ENCODE measurements at places on chromosomes 16 and 17. TPM values are rescaled to one million over a fixed set of nuclear protein-coding genes. Genes with fewer than 3 reads are reported as not detected.

GRCh38 chr17:45305530-45306087, 11.2 kb downstream of the MAP3K14 start:
- H3K27ac ChIP-seq, result no peak overlapping the region
- H3K27me3 ChIP-seq, result no peaks in the 10 kb centered on the region
- no peak overlapping the region for H3K4me3 ChIP-seq
- H3K4me1 ChIP-seq, result no peaks in the 10 kb centered on the region
- no peak for DNase-seq

GRCh38 chr17:77679589-77679988, 278.9 kb upstream of the TNRC6C start:
- no peaks in the 10 kb centered on the region for H3K27me3 ChIP-seq
- no peak for DNase-seq
- no peaks in the 10 kb centered on the region for H3K36me3 ChIP-seq
- H3K4me3 ChIP-seq, result no peak overlapping the region
- H3K27ac ChIP-seq, result no peak overlapping the region

The TNP2 gene
- not detected for polyA plus RNA-seq

The XAF1 gene
- not detected for polyA plus RNA-seq

- H3K4me3 ChIP-seq, result no peak overlapping the region
- no peak overlapping the region for H3K27ac ChIP-seq
- H3K4me1 ChIP-seq, result peaks cover 13% of the 10 kb centered on the region
- H3K36me3 ChIP-seq, result no peaks in the 10 kb centered on the region
These were observed 39.3 kb downstream of the ENGASE start for GRCh38 chr17:79113699-79114457.

DNA sequence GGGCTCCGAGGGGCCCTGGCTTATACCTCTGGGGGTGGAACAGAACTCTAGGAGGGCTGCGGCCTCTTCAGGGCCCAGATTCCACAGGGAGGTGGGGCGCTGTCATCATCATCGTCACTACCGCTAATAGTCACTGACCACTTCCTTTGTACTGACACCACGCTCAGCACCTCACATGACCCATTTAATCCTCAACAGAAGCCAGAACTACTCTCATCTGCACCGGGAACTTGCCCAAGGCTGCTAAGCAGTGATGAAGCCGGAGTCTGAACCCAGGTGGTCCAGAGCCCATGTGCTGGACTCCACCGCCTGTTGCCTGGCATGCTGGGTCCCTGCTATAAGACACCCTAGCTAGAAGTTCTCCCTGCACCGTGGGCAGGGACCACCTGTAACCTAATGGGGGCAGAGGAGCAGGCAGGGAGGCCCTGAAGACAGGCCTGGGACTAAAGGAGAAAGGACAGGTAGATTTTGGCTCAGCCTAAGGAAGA, 12.0 kb downstream of the UNC13D start:
- H3K36me3 ChIP-seq, result no peaks in the 10 kb centered on the region
- no peak overlapping the region for H3K4me3 ChIP-seq
- H3K27ac ChIP-seq, result peak overlapping the region; percentile 73
- peaks cover 25% of the 10 kb centered on the region for H3K4me1 ChIP-seq

- H3K36me3 ChIP-seq, result peaks cover 36% of the 10 kb centered on the region
- no peak for DNase-seq
- no peaks in the 10 kb centered on the region for H3K27me3 ChIP-seq
- no peak overlapping the region for H3K4me3 ChIP-seq
- H3K27ac ChIP-seq, result no peak overlapping the region
These were observed 46.1 kb downstream of the CHCT1 start for GRCh38 chr17:60468371-60468770.

- DNase-seq, result no peak
- H3K36me3 ChIP-seq, result no peaks in the 10 kb centered on the region
- no peak overlapping the region for H3K4me3 ChIP-seq
- H3K27ac ChIP-seq, result no peak overlapping the region
These were observed 195.2 kb downstream of the IRX5 start for GRCh38 chr16:55125818-55126385.

GRCh38 chr17:45145035-45145389, 3.3 kb upstream of the HEXIM1 start:
- no peak overlapping the region for H3K27ac ChIP-seq
- no peaks in the 10 kb centered on the region for H3K27me3 ChIP-seq
- H3K36me3 ChIP-seq, result no peaks in the 10 kb centered on the region
- DNase-seq, result no peak

DNA sequence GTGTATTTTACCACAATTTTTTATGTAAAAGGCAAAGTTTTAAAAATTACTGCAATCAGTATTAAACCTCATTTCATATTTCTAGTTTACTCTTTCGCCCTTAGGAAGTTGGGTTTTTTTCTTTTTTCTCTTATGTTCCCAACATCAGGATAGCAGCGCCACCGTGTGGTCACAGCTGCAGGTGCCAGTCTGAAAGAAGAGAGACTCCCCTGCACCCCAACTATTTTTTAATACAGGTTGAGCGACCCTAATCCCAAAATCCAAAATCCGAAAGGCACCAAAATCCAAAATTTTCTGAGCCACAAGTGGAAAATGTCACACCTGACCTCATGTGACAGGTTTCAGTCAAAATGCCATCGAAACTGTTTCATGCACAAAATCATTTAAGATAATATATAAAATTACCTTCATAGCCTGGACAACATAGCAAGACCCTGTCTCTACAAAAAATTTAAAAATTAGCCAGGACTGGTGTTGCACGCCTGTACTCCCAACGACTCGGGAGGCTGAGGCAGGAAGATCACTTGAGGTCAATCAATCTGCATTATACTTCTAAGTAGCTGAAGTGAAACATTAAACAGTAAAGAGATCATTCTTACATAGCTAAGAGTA, 21.8 kb upstream of the ASGR2 start:
- no peak overlapping the region for H3K27ac ChIP-seq
- H3K4me3 ChIP-seq, result peak overlapping the region; percentile 10
- no peaks in the 10 kb centered on the region for H3K4me1 ChIP-seq

DNA sequence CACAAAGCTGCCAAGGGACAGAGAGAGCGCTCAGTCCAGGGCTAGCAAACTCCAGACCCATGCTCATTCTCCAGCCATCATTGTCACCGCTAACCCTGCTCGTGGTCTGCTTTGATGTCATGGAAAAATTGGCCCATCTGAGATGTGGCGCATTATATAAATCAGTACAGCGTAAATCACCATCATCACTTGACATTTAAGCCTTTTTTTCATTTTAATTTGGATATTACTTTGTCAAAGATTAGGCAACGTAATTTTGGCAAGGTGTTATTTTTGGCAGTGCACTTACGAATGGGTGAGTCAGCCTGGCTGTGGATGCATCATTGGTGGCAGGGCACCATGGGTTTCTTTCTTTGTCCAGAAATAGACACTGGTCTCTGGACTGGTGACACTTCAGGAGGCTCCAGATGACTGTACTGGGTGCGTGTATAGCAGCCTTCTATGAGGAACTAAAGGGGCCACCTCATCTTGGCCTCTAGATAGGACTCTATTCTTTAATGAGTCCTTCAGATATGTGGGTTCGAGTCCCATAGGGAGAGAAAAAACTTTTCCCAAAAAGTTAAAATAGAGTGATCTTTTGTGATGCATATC, 166.3 kb downstream of the MSI2 start:
- peaks cover 10% of the 10 kb centered on the region for H3K4me1 ChIP-seq
- no peak overlapping the region for H3K27ac ChIP-seq
- H3K27me3 ChIP-seq, result no peaks in the 10 kb centered on the region
- no peak for DNase-seq

DNA sequence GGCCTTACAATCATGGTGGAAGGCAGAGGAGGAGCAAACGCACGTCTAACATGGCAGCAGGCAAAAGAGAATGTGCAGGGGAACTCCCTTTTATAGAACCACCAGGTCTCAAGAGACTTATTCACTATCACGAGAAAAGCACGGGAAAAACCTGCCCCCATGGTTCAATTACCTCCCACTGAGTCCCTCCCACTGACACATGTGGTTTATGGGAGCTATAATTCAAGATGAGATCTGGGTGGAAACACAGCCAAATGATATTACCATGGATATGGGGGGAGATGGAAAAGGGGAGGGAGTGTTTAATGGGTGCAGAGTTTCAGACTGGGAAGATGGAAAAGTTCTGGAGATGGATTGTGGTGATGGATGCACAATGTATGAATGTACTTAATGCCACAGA, 23.0 kb downstream of the TEKT5 start:
- DNase-seq, result no peak
- no peak overlapping the region for H3K27ac ChIP-seq
- no peaks in the 10 kb centered on the region for H3K4me1 ChIP-seq
- no peaks in the 10 kb centered on the region for H3K27me3 ChIP-seq
- H3K36me3 ChIP-seq, result no peaks in the 10 kb centered on the region

GRCh38 chr17:4948931-4949320, 596 bp upstream of the PFN1 start:
- H3K27ac ChIP-seq, result peak overlapping the region; percentile 94
- H3K27me3 ChIP-seq, result no peaks in the 10 kb centered on the region
- H3K4me1 ChIP-seq, result peaks cover 41% of the 10 kb centered on the region
- peak; percentile 95 for DNase-seq

The PRAC1 gene
- polyA plus RNA-seq, result not detected

- no peaks in the 10 kb centered on the region for H3K27me3 ChIP-seq
- no peak overlapping the region for H3K4me3 ChIP-seq
- peaks cover 31% of the 10 kb centered on the region for H3K4me1 ChIP-seq
- peak overlapping the region; percentile 83 for H3K27ac ChIP-seq
These were observed 30.1 kb downstream of the UBE2O start for GRCh38 chr17:76422860-76423259.

- no peak for DNase-seq
- H3K27ac ChIP-seq, result no peak overlapping the region
- H3K4me1 ChIP-seq, result no peaks in the 10 kb centered on the region
- no peaks in the 10 kb centered on the region for H3K27me3 ChIP-seq
- no peak overlapping the region for H3K4me3 ChIP-seq
These were observed 8.4 kb downstream of the TMEM95 start for GRCh38 chr17:7363311-7363710.

DNA sequence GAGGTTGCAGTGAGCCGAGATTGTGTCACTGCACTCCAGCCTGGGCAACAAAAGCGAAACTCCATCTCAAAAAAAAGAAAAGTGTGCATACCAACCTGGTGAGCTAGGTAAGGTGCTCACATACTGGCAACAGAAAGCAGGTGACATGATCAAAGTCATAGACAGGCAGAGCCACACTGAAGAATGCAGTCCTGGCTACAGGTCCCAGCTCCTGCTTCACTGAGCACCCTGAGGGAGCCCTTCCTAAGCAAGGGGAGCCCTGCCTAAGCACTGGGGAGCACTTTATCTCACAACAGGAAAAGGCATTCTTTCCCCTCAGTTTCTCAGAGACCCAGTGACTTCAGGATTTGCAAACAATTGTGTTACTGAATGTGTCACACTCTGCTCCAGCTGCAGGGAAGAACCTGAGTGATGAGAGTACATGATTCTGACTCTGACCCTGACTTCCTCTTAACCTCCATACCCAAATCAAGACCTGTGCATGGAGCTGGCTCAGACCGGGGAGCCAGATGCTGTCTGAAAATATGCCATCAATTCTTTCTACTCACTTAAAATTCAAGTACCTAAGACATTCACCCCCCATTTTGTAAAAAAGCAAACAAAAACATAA, 40.5 kb downstream of the ANKRD11 start:
- H3K27ac ChIP-seq, result peak overlapping the region; percentile 16
- no peak for DNase-seq
- H3K27me3 ChIP-seq, result no peaks in the 10 kb centered on the region
- no peak overlapping the region for H3K4me3 ChIP-seq
- H3K36me3 ChIP-seq, result no peaks in the 10 kb centered on the region
- H3K4me1 ChIP-seq, result peaks cover 22% of the 10 kb centered on the region

The WNT3 gene
- 7.3 TPM for polyA plus RNA-seq

- H3K4me3 ChIP-seq, result no peak overlapping the region
- DNase-seq, result no peak
- no peaks in the 10 kb centered on the region for H3K27me3 ChIP-seq
- H3K27ac ChIP-seq, result no peak overlapping the region
These were observed 14.1 kb upstream of the PIK3R6 start for GRCh38 chr17:8881606-8882005.

DNA sequence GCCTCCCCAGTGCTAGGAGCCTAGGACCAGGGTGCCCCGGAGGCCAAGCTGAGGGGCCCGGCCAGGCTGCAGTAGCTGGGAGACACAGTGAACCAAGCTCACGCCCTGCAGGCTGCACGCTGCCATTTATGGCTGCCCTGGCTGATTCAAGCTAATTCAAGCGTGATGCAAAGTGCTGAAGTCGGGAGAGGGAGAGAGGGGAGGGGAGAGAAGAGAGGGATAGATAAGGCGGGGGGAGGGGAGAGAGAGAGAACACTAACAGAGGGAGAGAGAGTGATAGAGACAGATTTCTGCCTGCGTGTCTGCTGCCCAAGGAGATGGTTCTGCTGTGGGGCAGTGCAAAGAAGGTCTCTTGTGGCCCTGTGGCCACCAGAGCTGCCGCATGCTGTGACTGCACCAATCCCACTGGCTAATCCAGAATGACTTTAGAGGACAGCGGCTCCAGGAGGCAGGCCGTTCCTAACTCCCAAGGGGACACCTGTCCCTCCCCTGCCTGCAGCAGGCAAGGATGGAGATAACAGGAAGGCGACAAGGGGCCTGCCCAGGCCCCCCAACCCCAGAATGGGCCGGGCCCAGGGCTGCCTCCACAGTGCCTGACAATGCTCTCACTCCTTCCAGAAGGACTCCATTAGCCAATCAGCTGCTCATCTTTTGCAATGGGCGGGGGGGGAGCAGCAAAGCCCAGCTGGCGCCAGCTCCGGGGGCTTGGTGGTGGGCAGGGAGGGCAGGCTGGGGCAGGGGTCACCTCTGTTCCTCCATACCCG, 12.9 kb downstream of the MXRA7 start:
- no peaks in the 10 kb centered on the region for H3K36me3 ChIP-seq
- H3K27me3 ChIP-seq, result no peaks in the 10 kb centered on the region
- H3K27ac ChIP-seq, result peak overlapping the region; percentile 100

DNA sequence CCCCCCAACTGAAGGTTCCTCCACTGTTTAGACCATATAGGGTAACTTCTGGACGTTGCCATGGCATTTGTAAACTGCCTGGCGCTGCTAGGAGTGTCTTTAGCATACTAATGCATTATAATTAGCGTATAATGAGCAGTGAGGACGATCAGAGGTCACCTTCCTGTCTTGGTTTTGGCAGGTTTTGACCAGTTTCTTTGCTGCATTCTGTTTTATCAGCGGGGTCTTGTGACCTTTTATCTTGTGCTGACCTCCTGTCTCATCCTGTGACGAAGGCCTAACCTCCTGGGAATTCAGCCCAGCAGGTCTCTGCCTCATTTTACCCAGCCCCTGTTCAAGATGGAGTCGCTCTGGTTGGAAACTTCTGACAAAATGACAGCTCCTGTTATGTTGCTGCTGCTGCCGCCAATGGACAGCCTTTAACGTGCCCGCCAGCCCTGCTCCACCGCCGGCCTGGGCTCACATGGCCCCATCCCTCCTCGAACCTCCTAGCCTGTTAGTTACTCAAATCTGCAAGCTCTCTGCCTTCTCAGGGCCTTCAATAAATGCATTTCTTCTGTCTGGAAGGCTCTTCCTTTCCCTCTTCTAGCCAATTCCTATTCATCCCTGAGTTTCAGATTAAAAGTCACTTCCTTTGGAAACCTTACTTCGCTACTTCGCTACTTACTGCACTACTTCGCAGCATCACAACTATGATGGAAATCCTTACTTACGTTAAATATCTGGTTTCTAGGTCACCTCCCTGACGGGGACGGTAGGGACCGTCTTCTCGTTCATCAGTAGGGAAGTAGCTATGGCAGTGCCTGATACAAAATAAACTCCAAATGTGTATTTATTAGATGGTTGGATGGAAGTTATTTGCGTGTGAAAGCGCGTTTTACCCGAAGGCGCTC, 640 bp upstream of the NAGLU start:
- no peaks in the 10 kb centered on the region for H3K27me3 ChIP-seq
- H3K4me3 ChIP-seq, result peak overlapping the region; percentile 41
- H3K4me1 ChIP-seq, result peaks cover 2% of the 10 kb centered on the region
- peak overlapping the region; percentile 34 for H3K27ac ChIP-seq

- H3K27me3 ChIP-seq, result no peaks in the 10 kb centered on the region
- H3K4me3 ChIP-seq, result no peak overlapping the region
- H3K4me1 ChIP-seq, result no peaks in the 10 kb centered on the region
- no peak for DNase-seq
- H3K36me3 ChIP-seq, result no peaks in the 10 kb centered on the region
These were observed 6.7 kb upstream of the KSR1 start for GRCh38 chr17:27449541-27449940.
